NCI-H1048 (cell line): ENCODE measurements at places on chromosomes 16 and 17.
A peak's percentile ranks its signal among the peaks of the same experiment; 100 is the strongest.

DNA sequence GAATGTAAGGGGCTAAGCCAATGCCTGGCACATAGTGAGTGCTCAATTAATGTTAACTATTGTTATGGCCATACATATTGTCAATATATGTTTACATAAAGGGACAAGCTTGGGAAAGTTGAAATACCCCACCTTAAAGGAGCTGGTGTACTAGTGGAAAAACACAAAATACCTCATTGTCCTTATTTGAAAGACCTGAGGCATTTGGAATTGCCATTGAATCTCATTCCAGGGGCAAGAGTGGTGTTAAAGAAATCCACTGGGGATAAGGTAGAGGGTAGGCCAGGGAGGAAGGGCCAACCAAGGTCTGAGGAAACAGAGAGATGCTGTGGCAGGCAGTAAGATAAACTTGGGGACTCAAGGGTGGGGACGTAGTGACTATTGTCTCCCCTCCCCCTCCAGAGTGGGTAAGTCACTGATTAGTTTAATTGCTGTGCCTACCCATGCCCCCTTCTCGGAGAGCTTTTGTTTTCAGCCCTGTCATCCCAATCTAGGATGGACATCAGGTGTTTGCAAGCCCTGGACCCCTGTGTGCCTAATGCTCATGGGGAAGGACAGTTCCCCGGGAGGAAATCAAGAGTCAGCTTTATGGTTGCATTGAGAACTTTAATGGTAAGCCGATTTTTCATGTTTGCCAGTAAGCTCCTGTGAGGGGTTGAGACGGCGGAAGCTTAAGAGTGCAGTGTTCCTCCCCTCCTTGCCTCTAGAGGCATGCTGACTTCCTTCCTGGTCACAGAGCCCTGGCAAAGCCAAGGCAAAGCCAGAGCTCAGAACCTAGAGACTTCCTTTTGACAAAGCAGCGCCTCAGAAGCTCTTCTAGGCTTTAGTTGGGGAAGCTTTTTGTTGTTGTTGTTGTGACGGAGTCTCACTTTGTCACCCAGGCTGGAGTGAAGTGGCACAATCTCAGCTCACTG, 2.5 kb upstream of the HEATR9 start:
- DNase-seq: no peak

GRCh38 chr16:703406-703805, 2.2 kb downstream of the FBXL16 start:
- no peak for DNase-seq

GRCh38 chr17:56833057-56833808, 487 bp downstream of the C17orf67 start:
- peak; percentile 61 for DNase-seq

DNA sequence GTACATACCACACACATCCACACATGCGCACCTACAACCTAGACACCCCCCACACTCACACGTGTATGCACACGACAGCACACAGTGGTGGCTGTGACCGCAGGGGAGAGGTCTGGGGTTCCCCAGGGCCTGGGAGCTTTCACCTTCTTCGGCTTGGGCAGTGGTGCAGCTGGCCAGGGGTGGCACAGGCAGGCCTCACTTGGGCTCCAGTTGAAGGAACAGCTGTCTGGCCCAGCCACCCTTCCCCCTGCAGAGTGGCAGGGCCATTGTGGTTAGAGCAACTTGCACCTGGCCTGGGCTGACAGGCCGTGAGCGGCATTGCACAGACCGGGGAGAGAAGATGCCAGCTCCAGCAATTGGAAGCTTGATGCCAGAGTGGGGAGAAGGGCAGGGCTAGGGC, 114.5 kb upstream of the GSE1 start:
- DNase-seq: no peak

DNA sequence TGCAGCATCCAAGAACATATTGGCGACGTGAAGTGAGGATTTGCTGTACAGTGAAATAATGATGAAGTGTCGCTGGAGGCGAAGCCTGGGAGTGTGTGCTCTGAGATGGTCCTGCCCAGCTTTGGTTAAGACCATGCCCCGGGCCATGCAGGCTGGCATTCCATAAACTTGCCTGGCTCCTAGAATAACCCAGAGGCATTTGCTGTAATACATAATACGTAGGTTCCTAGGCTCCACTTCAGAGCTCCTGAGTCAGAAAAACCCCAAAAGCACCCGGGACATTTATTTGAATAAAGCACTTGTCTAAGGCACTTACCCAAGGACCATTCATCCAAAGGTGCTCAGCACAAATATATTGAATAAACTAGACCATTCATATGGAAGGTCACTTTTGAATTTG, 279.3 kb downstream of the ABCC12 start:
- no peak for DNase-seq

- DNase-seq: no peak
Observed at GRCh38 chr16:50293994-50294855, 27.9 kb downstream of the ADCY7 start.

GRCh38 chr16:3890091-3890490, 9.6 kb upstream of the CREBBP start:
- no peak for DNase-seq

DNA sequence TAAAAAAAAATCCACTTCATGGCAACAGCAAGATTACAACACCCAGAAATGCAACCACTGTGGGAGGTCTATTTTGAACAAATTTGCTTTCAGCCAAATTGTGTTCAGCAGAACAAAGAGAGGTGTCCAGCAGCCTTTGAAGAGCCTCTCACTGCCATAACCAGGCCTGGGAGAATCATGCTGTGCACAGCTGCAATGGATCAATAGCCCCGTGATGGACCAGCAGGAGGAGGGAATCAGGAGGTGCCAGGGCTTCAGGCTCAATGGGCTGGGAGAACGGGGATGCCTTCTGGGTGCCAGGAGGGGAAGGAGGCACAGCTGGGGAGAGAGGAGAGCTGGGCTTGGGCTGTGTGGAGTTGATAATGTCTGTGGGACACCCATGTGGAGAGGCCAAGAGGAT, 366.2 kb upstream of the EEF2KMT start:
- DNase-seq: no peak

- DNase-seq: no peak
Observed at GRCh38 chr17:56111706-56112485, 41.4 kb upstream of the ANKFN1 start.

- no peak for DNase-seq
Observed at GRCh38 chr16:75222271-75222783, 3.5 kb downstream of the CTRB1 start.

DNA sequence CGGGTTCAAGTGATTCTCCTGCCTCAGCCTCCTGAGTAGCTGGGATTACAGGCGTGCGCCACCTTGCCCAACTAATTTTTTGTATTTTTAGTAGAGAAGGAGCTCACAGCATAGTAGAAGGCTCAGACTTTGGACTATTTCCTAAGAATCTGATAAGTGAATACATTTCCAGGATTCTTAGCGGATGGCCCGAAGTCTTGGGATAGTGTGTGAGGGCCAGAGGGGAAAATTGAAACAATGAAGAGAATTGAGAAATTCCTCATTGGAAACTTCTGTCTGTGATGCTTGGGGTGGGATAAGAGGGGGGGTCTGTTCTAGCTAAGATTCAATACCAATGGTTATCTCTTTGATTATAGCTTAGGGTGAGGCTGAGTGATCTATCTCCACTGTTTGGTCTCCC, 183.3 kb downstream of the MSI2 start:
- no peak for DNase-seq

- no peak for DNase-seq
Observed at GRCh38 chr16:81469710-81470535, 25.3 kb downstream of the CMIP start.

DNA sequence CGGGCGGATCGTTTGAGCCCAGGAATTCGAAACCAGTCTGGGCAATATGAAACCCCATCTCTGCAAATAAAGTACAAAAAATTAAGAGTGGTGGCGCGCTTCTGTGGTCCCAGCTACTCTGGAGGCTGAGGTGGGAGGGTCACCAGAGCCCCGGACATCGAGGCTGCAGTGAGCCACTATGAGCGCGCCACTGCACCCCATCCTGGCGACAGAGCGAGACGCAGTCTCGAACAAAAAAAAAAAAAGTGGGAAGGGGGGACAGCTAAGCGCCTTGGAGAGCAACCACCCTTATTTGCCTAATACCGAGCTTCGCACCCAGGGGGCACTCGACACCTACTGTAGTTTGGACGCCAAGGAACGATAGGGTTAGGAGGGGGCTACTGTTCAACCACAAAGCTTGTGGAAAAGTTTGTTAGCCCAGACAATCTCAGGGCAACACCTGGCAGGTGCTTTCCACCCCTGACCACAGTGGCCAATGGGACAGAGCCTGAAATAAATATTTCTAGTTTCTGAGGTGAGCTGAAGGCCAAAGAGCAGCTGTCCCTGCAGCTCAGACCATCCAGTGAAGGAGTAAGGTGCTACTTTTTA, 847 bp upstream of the PSMC3IP start:
- DNase-seq: peak; percentile 50

DNA sequence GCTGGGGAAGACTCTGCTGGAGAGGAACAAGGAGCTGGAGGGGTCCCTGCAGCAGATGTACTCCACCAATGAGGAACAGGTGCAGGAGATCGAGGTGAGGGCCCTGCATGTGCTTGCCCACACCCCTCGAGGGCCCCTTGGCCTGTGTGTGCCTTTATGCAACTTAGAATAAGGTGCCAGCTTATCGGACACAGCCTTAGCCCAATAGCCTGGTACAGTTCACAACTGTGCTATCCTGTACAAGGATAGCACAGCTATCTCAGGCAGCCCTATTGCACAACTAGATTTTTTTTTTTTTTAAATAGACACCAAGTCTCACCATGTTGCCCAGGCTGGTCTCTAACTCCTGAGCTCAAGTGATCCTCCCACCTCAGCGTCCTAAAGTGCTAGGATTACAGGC, 12.1 kb downstream of the CDR2L start:
- DNase-seq: no peak

GRCh38 chr17:8797621-8798175, 1.5 kb downstream of the MFSD6L start:
- DNase-seq: no peak

GRCh38 chr17:7219812-7220592, at the start of the genes ACADVL and DLG4:
Gene ACADVL (plus strand): TSS chr17:7219938. CDS start chr17:7219985, 47 bp downstream.
Gene DLG4 (minus strand): TSS chr17:7219836.
- no peak for DNase-seq

DNA sequence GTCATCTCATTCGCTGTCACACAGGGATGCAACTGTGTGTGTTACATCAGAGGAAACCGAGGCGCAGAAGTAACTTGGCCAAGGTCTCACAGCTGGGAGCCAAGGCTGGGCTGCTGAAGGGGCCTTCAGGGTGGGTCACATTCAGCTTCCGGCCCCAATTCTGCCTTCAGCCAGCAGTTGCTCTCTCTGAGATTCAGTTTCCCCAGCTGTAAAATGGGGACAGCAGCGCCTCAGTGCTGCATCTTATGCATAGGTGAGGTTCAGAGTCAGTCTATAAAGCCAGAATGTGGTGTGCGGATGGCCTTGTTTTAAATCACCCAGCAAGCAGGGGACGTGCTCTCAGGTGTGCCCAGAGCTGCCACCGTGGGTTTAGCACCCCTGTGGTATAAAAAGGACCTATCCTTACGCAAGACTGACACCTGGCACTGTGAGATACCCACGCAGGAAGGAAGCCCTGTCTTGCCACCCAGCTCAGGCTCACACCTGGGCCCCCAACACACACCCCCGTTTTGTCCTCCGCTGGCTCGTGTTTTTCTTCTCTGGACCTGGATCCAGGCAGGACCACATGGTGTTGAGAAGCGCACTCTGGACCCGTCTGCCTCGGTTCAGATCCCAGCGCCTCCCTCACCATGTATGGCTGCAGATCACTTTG, 94.6 kb upstream of the GSE1 start:
- no peak for DNase-seq

- no peak for DNase-seq
Observed at GRCh38 chr17:72590382-72590781, 469.6 kb downstream of the SOX9 start.

DNA sequence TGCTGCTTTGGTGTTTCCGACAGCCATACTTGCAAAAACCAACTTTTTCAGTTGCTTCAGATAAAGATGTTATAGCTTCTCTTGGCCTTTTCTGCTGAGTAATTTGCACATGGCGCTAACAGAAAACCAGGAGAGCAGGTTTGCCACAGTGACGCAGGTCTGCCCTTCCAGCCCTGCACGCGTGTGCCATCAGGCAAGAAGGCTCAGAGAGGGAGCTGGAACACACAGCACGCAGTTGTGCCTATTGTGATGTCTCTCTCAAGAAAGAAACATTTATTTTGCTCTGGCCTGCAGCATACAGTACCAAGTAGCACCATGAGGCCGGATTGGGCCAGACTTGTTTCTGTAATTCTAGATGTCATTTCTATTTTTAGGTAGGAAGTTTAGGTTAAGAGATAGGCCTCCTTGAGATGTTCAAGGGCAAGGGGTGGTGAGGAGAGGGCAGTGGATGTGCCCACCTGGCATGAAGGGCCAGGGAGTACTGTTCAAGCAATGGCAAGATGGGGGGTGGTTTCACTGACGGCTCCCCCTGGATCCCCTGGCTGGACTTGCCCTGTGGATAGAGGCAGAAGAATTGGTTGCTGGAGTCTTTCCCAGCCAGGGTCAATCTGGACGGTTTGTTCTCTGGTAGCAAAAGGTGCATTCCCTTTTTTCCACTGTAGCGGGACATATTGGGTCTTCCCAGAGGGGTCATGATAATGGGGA, 1.9 kb downstream of the CBX2 start:
- no peak for DNase-seq

DNA sequence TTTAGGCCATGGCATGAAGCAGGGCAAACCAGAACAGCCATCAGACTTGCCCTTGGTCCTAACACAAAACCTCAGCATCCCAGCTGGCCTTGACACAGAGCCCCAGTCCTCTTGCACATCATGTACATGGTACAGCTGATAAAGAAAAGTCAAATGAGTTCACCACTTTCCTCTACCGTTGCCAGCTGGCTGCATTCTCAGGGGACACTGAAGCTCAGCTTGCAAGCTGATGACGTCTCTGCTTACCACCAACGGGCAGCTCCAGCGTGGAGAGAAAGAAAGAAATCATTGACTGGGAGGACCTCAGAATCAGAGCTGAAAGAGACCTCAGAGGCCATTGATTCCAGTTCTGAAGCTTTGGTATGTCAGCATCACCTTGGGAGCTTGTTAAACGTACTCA, 80.7 kb upstream of the CES5A start:
- DNase-seq: no peak

- DNase-seq: no peak
Observed at GRCh38 chr17:27535178-27535928, 79.1 kb downstream of the KSR1 start.

GRCh38 chr17:75269844-75270217, 1.2 kb downstream of the MIF4GD start:
- no peak for DNase-seq

DNA sequence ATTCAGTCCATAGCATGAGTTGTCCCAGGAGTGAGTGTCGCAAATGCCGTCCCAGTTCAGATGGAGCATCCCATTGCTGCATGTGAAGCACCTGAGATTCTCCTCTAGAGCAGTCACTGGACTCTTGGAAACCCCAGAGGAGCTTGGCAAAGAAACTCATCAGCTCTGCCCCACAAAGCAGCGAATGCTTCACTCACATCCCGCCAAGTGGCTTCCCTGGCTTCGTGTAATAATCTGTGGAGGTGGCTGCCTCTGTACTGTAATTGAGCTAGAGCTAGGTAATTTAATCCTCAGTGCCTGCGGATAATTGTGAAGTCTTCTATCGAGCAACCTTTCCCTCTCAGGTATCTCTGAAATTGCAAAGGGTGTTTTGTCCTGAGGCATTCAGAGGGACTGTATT, 107.1 kb downstream of the SNX29 start:
- no peak for DNase-seq
